ENCODE measurements at places on chromosomes 3 and 15.

DNA sequence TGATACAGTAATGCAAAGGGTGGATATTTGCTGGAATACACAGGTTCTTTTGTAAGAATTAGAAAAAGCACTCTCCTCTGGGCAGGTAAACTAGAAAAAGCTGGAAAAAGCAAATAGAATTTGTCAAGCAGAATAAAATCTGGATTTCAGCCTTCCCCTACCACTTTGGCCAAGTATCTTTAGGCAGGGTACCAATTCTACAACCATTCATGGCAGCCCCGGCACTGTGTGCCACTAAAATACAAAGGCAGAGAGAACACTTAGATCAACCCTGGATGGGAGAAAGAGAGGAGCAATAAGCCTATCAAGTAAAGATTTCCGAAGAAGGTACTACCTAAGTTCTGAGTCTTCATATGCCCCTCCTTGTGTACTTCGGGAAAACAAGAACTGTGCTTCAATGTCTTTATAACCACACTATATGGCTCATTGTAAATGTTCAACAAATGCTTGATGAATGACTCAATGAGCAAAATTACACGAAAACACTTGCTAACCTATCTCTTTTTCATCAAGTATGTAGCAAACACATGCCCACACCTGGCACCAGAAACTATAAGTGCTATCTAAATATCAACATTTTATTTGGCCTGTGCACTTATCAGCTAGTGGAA is 20.8 kb downstream of the STAG1 start:
- DNase-seq: no peak

- DNase-seq: no peak
Measured at GRCh38 chr15:31489281-31489680, 162.6 kb downstream of the KLF13 start.

DNA sequence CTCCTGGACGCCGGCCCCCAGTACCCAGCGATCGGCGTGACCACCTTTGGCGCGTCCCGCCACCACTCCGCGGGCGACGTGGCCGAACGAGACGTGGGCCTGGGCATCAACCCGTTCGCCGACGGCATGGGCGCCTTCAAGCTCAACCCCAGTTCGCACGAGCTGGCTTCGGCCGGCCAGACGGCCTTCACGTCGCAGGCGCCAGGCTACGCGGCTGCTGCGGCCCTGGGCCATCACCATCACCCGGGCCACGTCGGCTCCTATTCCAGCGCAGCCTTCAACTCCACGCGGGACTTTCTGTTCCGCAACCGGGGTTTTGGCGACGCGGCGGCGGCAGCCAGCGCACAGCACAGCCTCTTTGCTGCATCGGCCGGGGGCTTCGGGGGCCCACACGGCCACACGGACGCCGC is 956 bp downstream of the ZIC1 start:
- peak; percentile 63 for DNase-seq

DNA sequence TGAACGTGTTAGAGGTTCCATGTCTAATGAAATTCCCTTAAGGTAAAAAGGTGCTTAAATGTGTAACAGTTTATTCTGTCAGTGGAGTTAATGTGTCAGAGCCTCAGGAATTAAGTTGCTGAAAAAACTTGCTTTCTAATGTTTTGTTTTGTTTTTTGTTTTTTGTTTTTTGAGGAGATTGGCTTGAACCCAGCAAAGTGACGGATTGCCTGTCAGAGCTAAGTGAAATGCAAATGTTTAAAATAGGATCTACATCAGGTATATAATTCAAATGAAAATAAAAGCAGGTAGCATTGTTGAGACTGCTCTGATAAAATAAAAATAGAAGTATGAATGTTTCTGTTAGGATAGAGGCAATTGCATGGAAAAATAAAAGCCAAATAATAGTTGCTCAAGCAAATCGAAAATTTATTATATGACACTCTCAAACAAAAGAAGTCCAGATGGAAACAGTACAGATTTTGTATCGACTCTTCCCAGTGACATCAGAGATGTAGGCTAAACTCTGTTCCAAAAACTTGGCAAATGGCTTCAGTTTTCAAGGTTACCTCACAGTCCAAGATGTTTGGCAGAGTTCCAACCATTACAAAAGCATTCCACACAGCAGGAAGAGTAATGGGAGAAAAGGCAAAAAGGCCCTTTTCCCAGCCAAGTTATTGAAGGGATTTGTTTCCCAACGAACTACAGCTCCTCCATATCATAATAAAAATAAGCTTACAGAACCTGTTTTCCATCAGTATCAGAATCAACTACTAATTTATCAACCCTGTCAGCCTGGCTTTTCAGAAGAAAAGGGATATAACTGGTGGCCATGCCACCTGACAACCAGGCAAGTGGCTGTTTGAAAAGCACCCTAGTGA is 291.0 kb downstream of the TBL1XR1 start:
- DNase-seq: peak; percentile 83

DNA sequence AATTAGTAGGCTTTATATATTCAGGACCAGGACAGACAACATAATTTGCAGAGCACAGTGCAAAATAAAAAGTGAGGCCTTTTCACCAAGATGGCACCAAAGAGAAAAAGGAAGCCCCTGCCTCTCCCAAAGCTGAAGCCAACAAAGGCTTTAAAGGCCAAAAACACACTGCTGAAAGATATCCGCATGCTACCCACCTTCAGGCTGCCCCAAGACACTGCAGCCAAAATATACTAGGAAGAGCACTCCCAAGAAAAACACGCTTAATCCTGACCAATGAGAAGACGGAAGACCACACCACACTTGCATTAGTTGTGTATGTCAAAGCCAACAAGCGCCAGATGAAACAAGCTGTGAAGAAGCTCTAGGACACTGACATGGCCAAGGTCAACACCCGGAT is 38.0 kb downstream of the PIK3CB start:
- no peak for DNase-seq

GRCh38 chr3:104101736-104102135 is 1265.0 kb upstream of the ALCAM start:
- no peak for DNase-seq

- no peak for DNase-seq
Measured at GRCh38 chr15:89196994-89197393, 24.4 kb downstream of the RLBP1 start.

DNA sequence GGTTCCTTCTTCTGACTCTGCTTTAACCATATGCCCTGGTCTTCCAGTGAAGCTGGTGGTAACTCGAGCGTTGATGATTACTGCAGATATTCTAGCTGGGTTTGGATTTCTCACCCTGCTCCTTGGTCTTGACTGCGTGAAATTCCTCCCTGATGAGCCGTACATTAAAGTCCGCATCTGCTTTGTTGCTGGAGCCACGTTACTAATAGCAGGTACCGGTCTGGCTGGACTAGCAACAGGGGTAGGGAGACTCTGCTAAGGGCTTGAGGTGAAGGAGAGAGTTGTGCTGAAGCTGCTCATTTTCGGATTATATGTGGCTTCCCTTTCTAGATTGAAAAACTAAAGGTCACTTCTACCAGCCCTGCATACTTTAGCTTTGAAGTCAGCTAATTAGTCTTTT is 16.8 kb downstream of the CLDN16 start:
- no peak for DNase-seq

DNA sequence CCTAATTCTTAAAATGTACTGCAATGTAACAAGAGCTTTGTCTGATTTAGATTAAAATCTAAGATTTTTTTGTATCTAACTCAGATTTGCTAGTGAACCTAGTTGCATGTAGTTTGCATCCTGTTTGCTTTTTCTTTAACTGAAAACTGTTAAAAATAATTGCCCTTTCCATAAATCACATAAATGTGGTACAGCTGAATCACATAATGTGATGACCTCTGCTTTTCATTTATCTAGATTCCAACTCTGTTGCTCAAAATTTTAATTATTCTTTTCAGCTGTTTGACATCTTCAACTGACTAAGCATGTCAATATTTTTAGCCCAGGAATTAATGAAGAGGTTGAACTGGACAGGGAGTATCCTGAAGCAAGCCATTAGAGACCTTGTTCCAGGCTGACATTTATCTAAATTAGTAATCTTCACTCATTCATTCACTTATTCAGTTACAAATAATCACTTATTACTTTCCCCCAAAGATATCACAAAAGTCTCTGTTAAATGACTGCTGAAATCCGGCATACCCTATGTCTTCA is 101.9 kb upstream of the PLXND1 start:
- DNase-seq: no peak

- no peak for DNase-seq
Measured at GRCh38 chr3:52454250-52454937, 553 bp upstream of the TNNC1 start.

DNA sequence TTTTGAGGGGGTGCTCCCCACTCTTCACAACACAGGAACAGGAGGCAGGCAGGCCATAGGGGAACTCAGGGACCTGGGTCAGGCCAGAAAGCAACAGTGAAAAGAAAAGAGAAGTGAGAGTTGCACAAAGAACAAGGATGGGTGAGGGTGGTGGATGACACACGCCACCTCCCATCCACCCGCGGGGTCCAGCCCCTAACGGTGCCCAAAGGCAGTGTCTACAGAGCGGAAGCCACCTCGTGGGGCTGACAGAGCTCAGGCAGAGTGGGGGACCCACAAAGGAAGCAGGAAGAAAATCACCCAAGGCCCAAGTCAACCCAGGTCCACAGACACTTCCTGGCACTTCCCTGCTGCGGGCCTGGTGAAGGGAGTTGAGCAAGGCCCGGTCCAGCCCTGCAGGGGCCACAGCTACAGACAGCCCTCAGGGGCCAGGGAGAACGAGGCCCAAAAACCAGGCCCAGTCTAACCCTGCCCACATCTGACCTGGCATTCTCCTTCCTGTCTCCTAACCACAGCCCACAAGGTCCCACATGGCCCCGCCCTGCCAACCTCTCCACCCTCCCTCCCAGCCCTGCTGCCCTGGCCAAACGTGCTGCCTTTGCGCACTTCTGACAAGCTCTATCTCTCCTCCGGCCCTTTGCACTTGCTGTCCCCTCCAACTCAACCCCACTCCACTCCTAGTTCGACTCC is 5.9 kb downstream of the NUP210 start:
- no peak for DNase-seq

DNA sequence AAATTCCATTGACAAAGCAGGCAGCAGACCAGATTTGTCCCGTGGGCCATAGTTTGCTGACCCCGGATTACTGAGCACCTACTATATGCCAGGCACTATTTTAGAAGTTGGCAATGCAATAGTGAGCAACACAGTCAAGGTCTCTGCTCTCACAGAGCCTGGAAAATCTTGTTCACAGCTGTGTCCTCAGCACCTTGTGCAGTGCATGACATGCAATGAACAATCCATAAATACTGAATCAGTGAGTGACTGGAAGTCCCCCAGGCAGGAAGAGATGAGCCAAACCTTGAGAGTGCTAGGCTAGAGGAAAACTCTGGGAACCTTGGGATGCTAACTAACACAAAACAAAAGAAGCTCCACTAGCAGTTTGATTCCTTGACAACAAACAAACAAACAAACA is 14.4 kb downstream of the TM4SF1 start:
- DNase-seq: no peak

GRCh38 chr3:40617084-40617483 is 92.3 kb downstream of the ZNF621 start:
- DNase-seq: no peak

DNA sequence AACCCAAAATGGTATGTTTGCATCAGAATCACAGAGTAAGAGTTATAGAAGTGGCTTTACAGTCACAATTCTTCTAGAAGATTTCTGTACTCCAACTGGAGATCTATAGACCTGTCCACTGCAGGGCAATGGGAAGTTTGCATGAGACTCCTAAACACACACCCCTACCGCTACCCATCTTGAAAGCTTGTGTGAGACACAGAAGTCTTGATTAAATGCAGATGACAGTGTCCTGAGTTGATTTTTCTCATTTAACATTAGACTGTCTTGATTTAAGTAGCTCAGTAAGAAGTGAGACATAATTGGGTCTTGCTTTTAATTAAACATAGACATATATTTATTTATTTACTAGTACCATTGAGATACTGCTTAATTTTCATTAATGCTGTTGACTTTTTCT is 54.4 kb downstream of the CD47 start:
- DNase-seq: no peak

DNA sequence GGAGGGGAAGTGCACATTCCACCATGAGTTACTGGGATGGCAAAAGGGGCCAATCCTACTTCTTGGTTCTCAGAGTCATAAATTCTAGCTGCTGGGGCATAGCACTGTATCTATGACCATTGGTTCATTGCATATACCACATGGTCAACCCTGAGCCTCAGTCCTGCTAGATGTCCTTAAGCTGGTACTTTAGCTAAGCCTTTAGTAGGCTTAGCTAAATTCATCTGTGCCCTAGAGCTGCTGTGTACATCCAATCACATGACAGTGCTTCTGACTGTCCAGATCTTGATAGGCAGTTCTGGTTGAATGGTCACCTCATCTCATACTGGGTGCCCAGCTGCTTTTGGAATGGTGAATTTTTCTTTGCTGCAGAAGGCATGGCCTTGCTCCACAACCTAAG is 8.2 kb downstream of the NDUFB4 start:
- DNase-seq: no peak

GRCh38 chr3:90055666-90056065 is 948.2 kb downstream of the EPHA3 start:
- no peak for DNase-seq

GRCh38 chr15:26103002-26103404 is 239.9 kb upstream of the ATP10A start:
- DNase-seq: no peak

GRCh38 chr3:107634099-107634489 is 111.3 kb downstream of the BBX start:
- no peak for DNase-seq

- no peak for DNase-seq
Measured at GRCh38 chr15:49015896-49016295, 30.4 kb downstream of the SECISBP2L start.

DNA sequence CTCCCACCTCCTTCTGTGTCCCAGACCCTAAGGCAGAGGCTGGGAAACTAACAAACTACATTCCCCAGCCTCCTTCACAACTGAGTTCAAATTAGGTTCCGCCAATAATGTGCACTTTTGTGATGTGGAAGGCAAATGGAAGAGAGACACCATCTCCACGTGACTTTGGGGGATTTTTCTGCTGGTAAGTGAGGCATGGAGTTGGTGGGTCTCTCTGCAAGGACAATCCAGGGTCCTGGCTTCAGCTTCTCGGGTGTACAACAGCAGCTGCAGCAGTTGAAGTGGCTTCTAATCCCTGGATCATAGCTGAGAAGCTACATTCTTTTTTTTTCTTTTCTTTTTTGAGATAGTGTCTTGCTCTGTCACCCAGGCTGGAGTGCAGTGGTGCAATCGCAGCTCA is 58.9 kb upstream of the GATA2 start:
- DNase-seq: no peak

GRCh38 chr3:133869586-133869985 is 26.1 kb downstream of the RAB6B start:
- DNase-seq: no peak

DNA sequence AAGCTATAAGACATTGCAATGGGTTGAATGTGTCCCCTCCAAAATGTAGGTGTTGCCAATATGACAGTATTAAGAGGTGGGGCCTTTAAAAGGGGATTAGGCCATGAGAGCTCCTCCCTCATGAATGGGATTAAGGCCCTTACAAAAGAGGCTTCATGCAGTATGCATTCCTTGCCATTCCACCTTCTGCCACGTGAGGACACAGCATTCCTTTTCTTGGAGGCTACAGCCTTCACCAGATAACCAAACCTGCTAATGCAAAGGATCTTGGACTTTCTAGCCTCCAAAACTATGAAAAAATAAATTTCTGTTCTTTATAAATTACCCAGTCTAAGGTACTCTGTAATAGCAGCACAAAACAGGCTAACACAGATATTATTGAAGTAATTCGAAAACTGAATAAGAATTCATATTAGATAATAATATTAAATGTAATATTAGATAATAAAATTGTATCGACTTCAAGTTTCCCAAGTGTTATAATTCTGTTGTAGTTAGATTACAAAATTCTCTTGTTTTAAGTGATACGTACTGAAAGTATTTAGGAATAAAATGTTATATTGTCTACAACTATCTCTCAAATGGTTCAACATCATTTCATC is 29.4 kb upstream of the ATP8B4 start:
- DNase-seq: peak; percentile 71

GRCh38 chr15:66850996-66851310 is 148.9 kb downstream of the SMAD6 start:
- DNase-seq: no peak

Data from kidney (tissue), 22 donors.